Liver (tissue), 10 donors: ENCODE measurements at places on chromosomes 4 and X. TPM values are rescaled to one million over a fixed set of nuclear protein-coding genes. Genes with fewer than 3 reads are reported as not detected.

DNA sequence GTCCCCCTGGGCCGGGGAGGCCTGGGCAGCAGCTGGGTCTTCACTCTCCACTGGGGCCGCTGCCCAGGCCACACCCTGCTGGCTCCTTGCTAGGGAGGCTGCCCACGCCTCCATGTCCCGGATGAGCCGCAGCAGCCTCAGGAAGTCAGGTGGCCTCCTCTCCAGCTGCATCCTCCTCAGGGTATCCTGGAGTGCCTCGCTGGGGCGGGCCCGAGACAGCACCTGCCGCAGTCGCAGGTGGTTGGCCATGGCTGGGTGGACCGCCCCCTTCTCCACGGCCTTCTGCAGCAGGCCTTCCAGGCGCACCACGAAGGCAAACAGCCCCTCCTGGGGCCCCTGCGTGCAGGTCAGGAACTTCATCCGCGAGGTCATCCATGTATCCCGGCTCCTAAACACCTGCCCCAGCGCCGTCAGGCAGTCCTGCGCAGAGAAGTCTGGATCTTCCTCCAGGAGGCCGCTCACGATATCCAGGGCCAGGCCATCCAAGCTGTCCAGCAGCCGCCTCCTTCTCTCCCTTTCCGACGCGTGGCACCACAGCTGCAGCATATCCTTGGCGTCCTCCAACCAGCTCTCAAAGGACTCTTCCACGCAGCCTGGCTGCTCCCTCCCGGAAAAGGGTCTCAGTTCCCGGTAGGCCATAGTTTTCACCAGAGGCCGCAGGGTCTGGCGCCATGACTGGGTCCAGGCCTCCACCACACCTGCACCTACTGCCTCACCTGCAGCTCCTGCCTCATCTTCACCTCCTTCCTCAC is 2.1 kb downstream of the PNMA6F start:
- H3K4me3 ChIP-seq = no peak overlapping the region
- H3K27me3 ChIP-seq = no peaks in the 10 kb centered on the region
- H3K27ac ChIP-seq = no peak overlapping the region
- no peaks in the 10 kb centered on the region for H3K36me3 ChIP-seq
- H3K4me1 ChIP-seq = no peaks in the 10 kb centered on the region
- no peak for DNase-seq

- no peak overlapping the region for H3K27ac ChIP-seq
- no peak overlapping the region for H3K4me3 ChIP-seq
- no peak for DNase-seq
- H3K27me3 ChIP-seq = no peaks in the 10 kb centered on the region
- H3K36me3 ChIP-seq = no peaks in the 10 kb centered on the region
Observed at GRCh38 chr4:3836756-3837601, 70.8 kb downstream of the ADRA2C start.

- DNase-seq = no peak
- H3K4me3 ChIP-seq = no peak overlapping the region
- no peak overlapping the region for H3K27ac ChIP-seq
- no peaks in the 10 kb centered on the region for H3K27me3 ChIP-seq
- H3K4me1 ChIP-seq = no peaks in the 10 kb centered on the region
- H3K36me3 ChIP-seq = no peaks in the 10 kb centered on the region
Observed at GRCh38 chrX:41827886-41828285, 95.5 kb downstream of the CASK start.

- H3K27me3 ChIP-seq = no peaks in the 10 kb centered on the region
- H3K4me3 ChIP-seq = no peak overlapping the region
- H3K27ac ChIP-seq = no peak overlapping the region
- no peak for DNase-seq
- no peaks in the 10 kb centered on the region for H3K4me1 ChIP-seq
- H3K36me3 ChIP-seq = no peaks in the 10 kb centered on the region
Observed at GRCh38 chrX:103372886-103373285, 3.5 kb upstream of the BEX3 start.

- no peaks in the 10 kb centered on the region for H3K4me1 ChIP-seq
- no peaks in the 10 kb centered on the region for H3K36me3 ChIP-seq
- no peak overlapping the region for H3K27ac ChIP-seq
- DNase-seq = no peak
- H3K27me3 ChIP-seq = peaks cover 4% of the 10 kb centered on the region
Observed at GRCh38 chr4:6343939-6344408, 74.3 kb downstream of the WFS1 start.

DNA sequence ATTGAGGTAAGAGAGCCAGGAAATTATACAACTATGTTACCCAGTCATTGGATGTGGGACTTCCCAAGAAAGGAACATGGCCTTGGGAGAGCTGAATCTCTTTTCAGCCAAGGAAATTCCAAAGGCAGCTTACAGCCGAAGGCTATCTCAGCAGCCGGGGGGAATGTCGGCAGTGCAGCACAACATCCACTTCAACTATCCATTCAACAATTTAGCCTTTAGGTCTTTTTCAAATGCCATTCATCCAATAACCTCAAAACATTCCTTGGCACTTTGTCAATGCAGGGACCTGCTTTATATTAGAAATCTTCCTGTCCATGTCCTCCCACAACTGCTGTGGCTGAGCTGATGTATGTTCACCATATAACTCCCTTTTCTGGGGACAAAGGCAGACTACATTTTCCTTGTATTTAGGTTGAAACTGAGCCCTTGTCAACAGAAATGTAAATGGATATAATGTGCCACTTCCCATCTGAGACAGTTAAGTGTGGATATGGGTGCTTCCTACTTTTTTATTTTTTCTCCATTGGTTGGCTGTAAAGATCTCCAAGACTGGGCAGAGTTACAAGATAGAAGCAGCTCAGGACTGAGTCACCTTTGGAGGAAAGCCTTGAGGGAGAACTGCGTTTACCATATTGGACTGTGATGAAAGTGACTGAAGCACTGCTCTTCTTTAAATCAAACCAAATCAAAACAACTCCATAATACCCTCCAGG is 94.8 kb downstream of the GPRIN3 start:
- H3K27me3 ChIP-seq = no peaks in the 10 kb centered on the region
- H3K36me3 ChIP-seq = no peaks in the 10 kb centered on the region
- H3K4me3 ChIP-seq = no peak overlapping the region
- DNase-seq = no peak
- H3K4me1 ChIP-seq = no peaks in the 10 kb centered on the region

DNA sequence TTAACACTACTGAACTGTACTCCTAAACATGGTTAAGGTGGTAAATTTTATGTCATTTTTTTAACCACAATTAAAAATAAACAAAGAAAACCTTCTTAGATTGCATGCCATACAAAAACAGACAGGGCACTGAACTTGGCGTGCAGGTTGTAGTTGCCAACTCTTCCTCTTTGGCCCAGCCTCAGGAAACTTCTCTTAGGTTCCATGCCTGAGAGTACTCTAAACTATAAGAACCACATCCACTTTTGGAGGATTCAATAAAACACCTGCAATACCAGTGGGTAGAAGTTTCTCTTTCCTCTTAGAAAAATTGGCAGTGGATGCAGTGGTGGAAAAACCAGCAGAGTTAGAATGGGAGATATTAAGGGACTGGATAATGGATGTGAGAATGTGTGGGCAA is 103.4 kb downstream of the LUZP4 start:
- no peak overlapping the region for H3K27ac ChIP-seq
- H3K4me1 ChIP-seq = peaks cover 18% of the 10 kb centered on the region
- no peak for DNase-seq
- H3K4me3 ChIP-seq = no peak overlapping the region
- no peaks in the 10 kb centered on the region for H3K36me3 ChIP-seq

- no peaks in the 10 kb centered on the region for H3K27me3 ChIP-seq
- H3K4me3 ChIP-seq = no peak overlapping the region
- peak; percentile 36 for DNase-seq
- H3K4me1 ChIP-seq = peaks cover 3% of the 10 kb centered on the region
- no peak overlapping the region for H3K27ac ChIP-seq
Observed at GRCh38 chr4:111641813-111642579, 503.3 kb upstream of the FAM241A start.

GRCh38 chrX:107940095-107940494 is 42.1 kb downstream of the TEX13B start:
- no peaks in the 10 kb centered on the region for H3K36me3 ChIP-seq
- H3K4me3 ChIP-seq = no peak overlapping the region
- no peak for DNase-seq

- H3K4me3 ChIP-seq = no peak overlapping the region
- no peaks in the 10 kb centered on the region for H3K27me3 ChIP-seq
- peak overlapping the region; percentile 99 for H3K27ac ChIP-seq
- peaks cover 45% of the 10 kb centered on the region for H3K4me1 ChIP-seq
Observed at GRCh38 chrX:9604111-9604907, 139.5 kb downstream of the TBL1X start.

GRCh38 chr4:56375458-56375857 is 11.8 kb downstream of the AASDH start:
- no peak overlapping the region for H3K4me3 ChIP-seq
- H3K36me3 ChIP-seq = peaks cover 4% of the 10 kb centered on the region
- H3K27ac ChIP-seq = no peak overlapping the region
- no peaks in the 10 kb centered on the region for H3K4me1 ChIP-seq
- no peak for DNase-seq

- H3K36me3 ChIP-seq = no peaks in the 10 kb centered on the region
- no peak for DNase-seq
- no peaks in the 10 kb centered on the region for H3K4me1 ChIP-seq
- no peaks in the 10 kb centered on the region for H3K27me3 ChIP-seq
- no peak overlapping the region for H3K27ac ChIP-seq
Observed at GRCh38 chr4:182766857-182767250, 150.3 kb downstream of the DCTD start.

GRCh38 chrX:20361081-20361889 is 94.6 kb upstream of the RPS6KA3 start:
- H3K27me3 ChIP-seq = no peaks in the 10 kb centered on the region
- no peaks in the 10 kb centered on the region for H3K36me3 ChIP-seq
- H3K4me1 ChIP-seq = peaks cover 6% of the 10 kb centered on the region
- H3K4me3 ChIP-seq = no peak overlapping the region

DNA sequence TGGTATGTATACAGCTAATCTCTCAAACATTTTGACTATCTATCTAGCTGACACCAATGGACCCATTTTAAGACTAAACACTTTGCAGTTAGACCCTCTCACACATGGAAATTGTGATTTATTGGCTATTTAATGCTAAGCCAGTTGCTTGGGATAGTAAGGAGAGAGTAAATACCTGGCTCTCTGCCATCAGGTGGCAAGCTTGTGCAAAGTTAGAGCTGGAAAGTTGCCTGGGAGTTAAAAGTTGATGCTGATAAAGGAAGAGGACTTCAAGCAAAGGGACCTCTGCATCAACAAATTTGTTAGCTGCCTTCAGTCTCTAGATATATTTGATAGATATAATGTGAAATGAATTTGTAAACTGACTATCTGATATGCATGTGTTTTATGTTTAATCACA is 61.1 kb downstream of the PACRGL start:
- no peaks in the 10 kb centered on the region for H3K4me1 ChIP-seq
- H3K4me3 ChIP-seq = no peak overlapping the region
- no peak overlapping the region for H3K27ac ChIP-seq
- H3K36me3 ChIP-seq = no peaks in the 10 kb centered on the region

GRCh38 chr4:168639914-168640313 is 143.1 kb downstream of the PALLD start:
- no peak overlapping the region for H3K4me3 ChIP-seq
- DNase-seq = no peak
- no peaks in the 10 kb centered on the region for H3K36me3 ChIP-seq
- no peaks in the 10 kb centered on the region for H3K4me1 ChIP-seq
- no peaks in the 10 kb centered on the region for H3K27me3 ChIP-seq

GRCh38 chr4:142690406-142691163 is 155.5 kb downstream of the INPP4B start:
- H3K27me3 ChIP-seq = no peaks in the 10 kb centered on the region
- DNase-seq = no peak
- no peaks in the 10 kb centered on the region for H3K36me3 ChIP-seq
- H3K4me3 ChIP-seq = no peak overlapping the region
- no peak overlapping the region for H3K27ac ChIP-seq
- H3K4me1 ChIP-seq = no peaks in the 10 kb centered on the region

DNA sequence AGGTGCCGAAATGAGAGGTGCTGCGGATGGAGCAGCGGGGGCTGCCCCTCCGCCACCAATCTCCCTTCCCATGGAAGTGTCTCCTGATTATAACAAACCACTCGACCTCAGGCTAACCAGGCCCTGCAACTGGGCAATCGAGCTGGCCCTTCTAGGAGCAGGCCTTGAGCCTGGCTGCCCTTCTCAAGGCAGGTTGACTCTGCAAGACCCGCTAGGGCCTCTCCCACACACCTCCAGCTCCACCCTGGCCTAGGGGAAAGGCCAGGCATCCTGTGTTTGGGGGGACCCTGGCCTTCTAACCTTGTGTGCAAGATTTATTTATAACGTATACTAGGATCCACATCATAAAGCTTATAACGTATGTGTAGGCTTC is 3.7 kb upstream of the BCOR start:
- no peak for DNase-seq
- H3K4me1 ChIP-seq = peaks cover 3% of the 10 kb centered on the region
- H3K27me3 ChIP-seq = no peaks in the 10 kb centered on the region
- no peak overlapping the region for H3K4me3 ChIP-seq
- no peaks in the 10 kb centered on the region for H3K36me3 ChIP-seq

DNA sequence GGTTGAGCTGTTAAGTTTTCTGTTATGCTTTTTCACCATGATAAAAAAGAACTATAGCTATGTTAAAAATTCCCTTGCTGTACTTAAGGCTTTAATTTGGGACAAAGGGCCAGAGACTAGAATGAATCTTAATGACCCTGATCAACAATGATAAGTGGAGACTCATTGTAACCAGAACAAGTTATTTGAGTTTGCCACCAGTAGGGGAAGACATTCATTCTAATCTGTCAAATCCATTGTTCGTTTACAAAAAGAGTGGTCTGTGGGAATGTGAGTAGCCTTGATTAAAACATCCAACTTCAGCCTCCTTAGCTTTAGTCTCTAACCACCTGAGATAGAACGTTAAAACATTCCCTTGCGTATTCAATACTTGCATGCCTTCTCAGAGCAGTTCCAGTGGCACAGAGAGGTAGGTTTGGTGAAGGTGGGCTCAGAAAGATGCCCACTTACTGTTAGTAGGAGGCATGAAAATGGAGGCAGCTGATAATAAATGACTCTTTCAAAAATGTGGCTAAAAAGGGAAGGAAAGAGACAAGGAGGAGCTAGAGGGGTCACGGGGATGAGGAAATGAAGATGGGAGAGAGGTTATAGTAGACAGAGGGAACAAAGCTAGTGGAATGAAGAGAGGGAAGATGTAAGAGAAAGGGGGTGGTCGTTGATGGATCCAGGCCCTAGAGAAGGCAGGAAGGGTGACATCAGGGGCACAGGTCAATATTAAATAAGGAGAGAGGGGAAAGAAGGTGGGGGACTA is 66.2 kb downstream of the EGF start:
- DNase-seq = no peak
- no peaks in the 10 kb centered on the region for H3K4me1 ChIP-seq
- no peaks in the 10 kb centered on the region for H3K27me3 ChIP-seq

- H3K27me3 ChIP-seq = no peaks in the 10 kb centered on the region
- H3K27ac ChIP-seq = no peak overlapping the region
- no peak for DNase-seq
- H3K4me1 ChIP-seq = peaks cover 11% of the 10 kb centered on the region
- no peak overlapping the region for H3K4me3 ChIP-seq
Observed at GRCh38 chr4:123619895-123620294, 223.3 kb downstream of the SPRY1 start.

Gene C4orf54
- polyA plus RNA-seq = not detected

Gene SMPX
- polyA plus RNA-seq = 0.10 TPM

Gene XKRX
- polyA plus RNA-seq = not detected

Gene PPP4R3C
- not detected for polyA plus RNA-seq

Gene SEPSECS
- polyA plus RNA-seq = 10.3 TPM

Gene SYNPO2
- polyA plus RNA-seq = 2.4 TPM

Gene UGT8
- polyA plus RNA-seq = not detected

Gene GATA1
- 0.05 TPM for polyA plus RNA-seq
